ENCODE measurements at places on chromosomes 2 and 18.

DNA sequence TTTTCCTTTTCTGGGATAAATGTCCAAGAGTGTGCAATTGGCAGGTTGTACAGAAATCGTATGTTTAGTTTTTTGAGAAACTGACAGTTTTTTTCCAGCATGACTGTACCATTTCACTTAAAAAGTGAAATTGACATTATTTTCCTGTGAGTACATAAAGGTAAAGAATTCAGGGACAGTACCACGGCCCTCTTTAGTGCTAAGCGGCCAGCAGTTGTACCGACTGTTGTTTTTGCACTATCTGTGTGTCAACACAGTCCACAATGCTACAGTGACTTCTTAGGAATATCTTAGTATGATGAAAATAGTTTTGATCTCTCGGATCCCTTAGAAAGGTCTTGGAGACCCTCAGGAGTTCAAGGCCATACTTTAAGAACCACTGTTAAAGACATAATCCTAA lies 2.6 kb downstream of the LIMS1 start:
- DNase-seq: no peak

- DNase-seq: no peak
Observed at GRCh38 chr2:46842876-46843275, 72.7 kb downstream of the MCFD2 start.

DNA sequence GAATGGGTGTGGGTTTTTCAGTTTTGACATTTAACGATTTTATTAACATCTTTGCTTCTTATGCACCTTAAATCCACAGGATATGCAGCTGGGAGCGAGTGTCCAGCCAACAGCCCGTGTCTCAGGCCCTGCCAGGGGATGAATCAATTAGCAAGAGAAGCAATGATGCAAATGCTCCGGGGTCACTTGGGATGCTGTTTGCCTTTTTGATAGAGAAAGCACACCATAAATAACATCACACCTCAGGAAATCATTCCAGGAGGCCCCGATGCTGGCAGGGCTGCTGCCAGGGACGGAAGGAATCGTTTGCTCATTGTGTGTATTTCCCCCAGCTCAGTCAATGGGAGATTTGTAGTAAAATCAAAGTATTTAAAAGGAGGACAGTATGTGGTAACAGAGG lies 394.0 kb upstream of the HNRNPA3 start:
- DNase-seq: no peak

DNA sequence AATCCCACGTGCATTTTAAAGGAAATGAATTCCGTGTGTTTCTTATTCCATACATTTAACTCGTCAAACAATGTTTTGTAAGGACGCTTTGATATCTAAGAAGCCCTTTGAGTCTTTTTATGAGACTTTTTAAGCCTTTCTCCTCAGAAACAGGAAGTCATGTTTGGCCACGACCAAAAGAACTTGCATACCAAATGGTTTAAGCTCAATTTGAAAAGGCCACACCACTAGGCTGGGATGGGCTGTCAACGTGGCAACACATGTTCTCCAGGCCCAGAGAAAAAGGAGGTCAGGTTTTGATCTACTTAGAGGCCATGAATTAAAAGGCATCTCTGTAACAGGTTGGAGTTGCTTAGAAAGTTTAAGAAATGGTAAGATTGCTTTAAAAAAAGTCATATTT lies 441.8 kb downstream of the CMPK2 start:
- no peak for DNase-seq

GRCh38 chr2:222955008-222955407 lies 94.2 kb downstream of the ACSL3 start:
- DNase-seq: no peak

DNA sequence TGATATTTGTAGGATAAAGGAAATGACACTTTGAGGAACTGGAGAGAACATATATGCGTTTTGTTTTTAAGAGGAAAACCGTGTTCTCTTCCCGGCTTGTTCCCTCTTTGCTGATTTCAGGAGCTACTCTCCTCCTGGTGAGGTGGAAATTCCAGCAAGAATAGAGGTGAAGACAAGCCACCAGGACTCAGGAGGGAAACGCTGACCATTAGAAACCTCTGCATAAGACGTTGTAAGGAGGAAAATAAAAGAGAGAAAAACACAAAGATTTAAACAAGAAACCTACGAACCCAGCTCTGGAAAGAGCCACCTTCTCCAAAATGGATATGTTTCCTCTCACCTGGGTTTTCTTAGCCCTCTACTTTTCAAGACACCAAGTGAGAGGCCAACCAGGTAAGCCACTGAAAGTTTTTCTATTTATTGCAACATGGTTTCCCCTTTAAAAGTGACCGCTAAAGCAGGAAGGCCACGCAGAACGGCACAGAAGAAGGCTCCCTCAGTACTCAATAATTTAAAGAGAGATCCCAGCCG lies 735 bp downstream of the NRP2 start:
- DNase-seq: no peak

- no peak for DNase-seq
Observed at GRCh38 chr18:35049111-35050027, 8.2 kb downstream of the MAPRE2 start.

DNA sequence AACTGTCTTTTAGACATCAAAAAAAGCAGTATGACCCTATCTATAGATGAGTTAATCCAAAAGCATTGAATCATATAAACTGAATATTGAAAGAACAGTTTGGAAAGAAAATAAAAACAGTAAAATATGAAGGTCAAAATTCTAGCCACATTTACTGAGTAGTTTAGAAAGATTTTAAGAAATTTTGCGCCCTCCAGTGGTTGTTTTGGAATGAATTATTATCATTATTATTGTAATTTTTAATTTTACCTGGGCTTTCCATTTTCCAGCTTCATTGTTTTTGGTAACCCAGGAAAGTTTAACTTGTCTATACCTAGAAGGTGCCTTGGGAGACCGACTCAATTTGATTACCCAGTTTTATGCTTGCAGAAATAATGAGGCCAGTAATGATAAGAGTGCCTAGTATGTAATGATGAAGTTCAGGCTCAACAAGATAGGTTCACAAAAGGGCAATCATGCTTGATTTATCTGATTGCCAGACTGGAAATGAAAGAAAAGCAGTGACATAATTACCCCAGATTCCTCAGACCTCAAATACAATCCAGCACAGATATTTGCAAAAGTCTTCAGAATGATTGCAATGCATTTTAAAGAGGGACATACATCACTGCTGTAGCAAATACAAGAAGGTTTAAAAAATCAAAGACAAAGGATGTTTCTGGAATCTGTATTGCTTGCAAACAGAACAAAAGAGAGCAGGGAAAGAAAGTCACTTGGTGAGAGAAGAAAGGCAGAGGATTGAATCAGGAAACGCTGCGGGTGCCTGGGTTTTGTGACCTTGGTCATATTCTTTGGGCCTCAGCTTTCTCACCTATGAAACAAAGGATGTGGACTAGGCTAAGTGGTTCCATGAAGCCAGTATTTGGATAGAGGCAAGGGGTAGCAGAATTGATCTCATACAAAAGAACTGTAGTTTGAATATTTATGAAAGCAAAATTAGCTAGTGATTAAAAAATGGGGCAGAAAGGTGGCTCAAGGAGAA lies 153.8 kb downstream of the MAP2 start:
- DNase-seq: no peak

GRCh38 chr2:122144884-122145283 lies 389.4 kb downstream of the TSN start:
- no peak for DNase-seq

DNA sequence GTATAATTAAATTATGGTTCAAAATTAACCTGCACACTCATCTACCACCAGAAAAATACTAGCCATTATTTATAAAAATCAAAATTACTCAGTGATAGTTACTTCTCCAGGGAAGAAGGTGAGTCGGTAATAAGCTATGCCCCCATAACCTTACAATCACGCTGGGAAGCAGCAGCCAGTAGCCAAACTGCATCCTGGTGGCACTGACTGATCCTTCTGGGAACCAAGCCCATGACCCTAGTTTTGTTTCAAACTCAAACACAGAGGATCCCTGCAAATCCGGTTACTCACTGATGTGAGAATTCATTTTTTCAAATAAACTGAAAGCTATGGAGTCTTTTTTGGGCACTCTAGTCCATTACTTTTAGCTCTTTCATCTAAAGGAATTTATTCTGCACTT lies 88.2 kb upstream of the VWC2L start:
- no peak for DNase-seq

GRCh38 chr2:220144411-220144810 lies 517.0 kb downstream of the SLC4A3 start:
- no peak for DNase-seq

DNA sequence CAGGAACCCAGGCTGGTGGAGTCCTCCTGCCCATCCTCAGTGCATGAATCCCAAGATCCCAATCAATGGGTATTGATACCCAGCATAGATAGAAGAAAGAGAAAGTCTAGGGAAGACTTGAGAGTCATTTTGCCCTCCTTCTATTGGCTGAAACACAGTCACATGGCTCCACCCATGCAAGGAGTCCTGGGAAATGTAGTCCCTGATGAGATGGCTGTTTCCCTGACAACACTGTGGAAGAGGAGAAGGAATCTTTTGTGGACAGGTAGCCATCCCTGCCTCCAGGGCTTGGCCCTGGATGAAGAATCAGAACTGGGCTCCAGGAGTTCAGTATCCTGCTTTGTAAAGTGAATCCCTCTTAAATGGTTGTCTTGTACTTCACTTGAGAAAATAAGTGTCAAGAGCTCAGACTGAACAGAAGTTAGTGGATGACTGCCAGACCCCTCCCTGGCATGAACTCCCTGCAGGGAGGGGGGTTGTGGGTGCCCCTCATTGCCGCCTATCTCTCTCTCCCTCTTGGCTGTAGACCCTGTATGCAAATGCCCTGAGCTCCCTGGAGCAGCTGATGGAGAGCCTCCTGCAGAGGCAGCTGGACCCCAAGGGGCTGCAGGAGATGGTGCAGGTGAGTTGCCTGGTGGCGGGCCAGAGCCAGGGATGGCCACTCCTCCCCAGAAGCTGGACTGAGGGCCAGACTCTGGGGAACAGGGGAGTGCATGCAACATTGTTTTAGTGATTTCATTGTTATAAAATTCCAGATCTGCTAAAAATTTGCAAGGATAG lies 36.1 kb downstream of the MROH2A start:
- peak; percentile 7 for DNase-seq

- DNase-seq: no peak
Observed at GRCh38 chr2:75605770-75606529, 40.6 kb upstream of the MRPL19 start.

- no peak for DNase-seq
Observed at GRCh38 chr2:28613633-28614501, 118.0 kb downstream of the PLB1 start.

- no peak for DNase-seq
Observed at GRCh38 chr18:48776156-48776555, 174.6 kb downstream of the SMAD7 start.

- no peak for DNase-seq
Observed at GRCh38 chr18:55072181-55072580, 112.9 kb upstream of the CCDC68 start.

DNA sequence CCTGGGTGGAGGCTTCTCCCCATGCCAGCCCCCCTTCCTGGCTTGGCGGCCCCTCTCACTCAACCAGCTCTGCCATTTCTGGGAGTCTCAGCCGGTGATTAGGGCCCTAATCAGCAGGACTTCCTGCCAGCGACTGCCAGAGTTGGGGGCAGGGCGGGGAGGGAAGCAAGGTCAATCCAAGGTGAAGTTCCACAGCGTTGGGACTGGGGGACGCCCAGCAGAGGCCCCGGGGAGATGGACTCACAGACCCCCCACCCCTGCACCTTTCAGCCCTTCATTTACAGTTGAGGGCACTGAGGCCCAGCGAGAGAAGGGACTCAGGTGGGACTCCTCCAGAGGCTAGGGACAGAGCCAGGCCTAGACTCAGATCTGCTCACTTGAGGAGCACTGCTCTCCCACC lies 65.3 kb downstream of the TNS1 start:
- no peak for DNase-seq

DNA sequence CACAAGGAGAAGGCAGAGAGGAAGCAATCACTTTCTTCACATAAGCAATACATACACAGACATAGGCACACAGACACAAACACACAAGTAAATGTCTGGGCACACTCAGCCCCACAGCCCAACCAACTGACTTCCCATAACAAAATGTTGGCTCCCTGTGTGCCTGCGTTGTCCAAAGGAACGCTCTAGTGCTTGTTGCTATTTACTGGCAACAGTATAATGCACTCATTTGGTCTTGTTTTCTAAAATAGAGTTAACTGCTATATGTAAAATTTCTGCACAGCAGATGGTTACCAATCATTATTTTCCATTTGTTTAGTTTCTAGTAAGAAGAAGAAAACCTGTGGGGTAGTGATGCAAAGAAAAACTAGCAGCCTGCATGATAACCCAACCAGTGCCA lies 16.5 kb downstream of the FIGN start:
- no peak for DNase-seq

GRCh38 chr2:68031542-68032160 lies 31.2 kb downstream of the C1D start:
- DNase-seq: peak; percentile 62

- no peak for DNase-seq
Observed at GRCh38 chr2:113851640-113852039, 38.2 kb upstream of the ACTR3 start.

DNA sequence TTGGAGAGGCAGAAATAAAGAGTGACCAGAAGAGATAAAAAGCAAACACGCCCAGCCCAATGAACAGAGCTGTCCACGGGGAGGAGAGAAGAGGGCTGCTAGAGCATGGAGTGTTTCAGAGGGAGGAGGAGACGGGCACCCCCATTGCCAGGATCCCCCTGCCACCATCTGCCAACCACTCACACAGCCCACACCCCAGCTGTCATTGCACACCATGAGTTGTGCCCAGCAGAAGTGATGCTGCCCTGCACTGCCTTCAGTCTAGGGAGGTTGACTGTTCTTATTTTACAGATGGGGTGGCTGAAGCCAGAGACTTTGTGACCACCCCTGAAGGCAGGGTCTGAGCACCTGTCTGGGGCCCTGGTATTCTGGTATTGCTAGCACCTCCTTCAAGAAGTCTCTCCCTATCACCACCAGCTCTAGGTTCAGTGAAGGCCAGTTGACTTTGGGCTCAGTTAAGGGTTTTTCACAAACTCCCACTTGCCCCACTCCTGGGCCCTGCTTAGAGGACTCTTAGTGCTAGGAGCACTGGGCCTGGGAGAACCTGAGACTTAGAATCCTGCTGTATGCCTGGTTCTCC lies 2.4 kb downstream of the FABP1 start:
- DNase-seq: no peak

- DNase-seq: no peak
Observed at GRCh38 chr2:7703543-7704144, 786.4 kb downstream of the RNF144A start.

DNA sequence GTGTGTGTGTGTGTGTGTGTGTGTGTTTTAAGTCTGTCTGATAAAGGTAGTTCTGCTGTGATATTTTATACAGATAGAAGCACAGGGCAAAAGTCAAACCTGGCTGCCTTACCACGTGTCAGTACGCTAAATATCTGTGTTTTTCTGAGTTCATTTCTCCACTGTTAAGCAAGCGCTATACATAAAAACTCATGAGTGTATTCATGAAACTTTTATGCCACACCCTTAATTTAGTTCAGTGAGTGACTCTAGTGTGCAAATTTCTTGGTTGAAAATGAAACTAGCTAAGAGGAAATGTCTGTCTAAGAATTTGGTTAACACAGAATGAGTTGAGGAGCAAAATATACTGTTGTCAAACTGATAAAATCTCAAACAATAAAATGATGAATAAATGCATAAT lies 11.2 kb downstream of the CASP10 start:
- no peak for DNase-seq

GRCh38 chr2:119659601-119660342 lies 19.2 kb upstream of the TMEM177 start:
- DNase-seq: no peak

- DNase-seq: no peak
Observed at GRCh38 chr2:29249666-29250253, 134.5 kb downstream of the CLIP4 start.

Data from right renal cortex interstitium (tissue), 3 donors.